ENCODE measurements at places on chromosomes 5 and 9.

GRCh38 chr5:129629575-129629974, 118.3 kb upstream of the MINAR2 start:
- DNase-seq = no peak

- peak; percentile 29 for DNase-seq
Measured at GRCh38 chr9:113957821-113958341, 81.8 kb downstream of the ZNF618 start.

GRCh38 chr5:124349931-124350330, 396.5 kb downstream of the ZNF608 start:
- no peak for DNase-seq

DNA sequence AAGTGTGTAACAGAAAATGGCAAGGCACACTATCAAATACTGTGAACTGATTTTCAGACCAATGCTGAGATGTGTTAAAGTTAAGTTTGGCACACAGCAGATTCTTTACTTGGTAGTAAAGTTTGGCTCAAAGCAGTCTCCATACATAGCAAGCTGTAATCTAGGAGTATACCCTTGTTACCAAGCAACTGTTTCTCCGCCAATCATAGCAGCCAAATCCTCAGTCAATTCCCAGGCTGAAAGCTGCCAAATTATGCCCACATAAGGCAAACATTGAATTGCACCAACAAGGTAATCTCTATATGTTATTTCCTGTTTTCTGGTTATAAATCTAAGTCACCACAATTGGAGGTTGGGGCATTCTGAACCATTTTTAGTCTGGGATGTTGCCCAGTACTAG, 345.7 kb downstream of the DEPDC1B start:
- DNase-seq = no peak

DNA sequence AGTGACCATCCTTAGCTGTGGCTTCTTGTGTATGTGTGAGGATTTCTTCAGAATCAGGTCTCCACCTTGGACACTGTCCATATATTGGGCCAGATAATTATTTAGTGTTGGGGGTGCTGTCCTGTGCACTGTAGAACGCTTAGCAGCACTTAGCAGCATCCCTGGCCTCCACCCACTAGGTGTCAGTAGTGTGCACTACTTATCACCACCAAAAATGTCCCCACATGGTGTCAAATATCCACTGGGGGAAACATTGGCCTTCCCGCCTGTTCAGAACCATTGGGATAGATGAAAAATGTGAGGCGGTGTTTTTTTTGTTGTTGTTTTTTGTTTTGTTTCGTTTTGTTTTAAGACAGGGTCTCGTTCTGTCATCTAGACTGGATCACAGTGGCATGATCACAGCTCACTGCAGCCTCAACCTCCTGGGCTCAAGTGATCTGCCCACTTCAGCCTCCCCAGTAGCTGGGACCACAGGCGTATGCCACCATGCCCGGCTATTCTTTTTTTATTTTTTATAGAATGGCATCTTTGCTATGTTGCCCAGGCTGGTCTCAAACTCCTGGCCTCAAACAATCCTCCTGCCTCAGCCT, 67.7 kb downstream of the TENT4A start:
- peak; percentile 58 for DNase-seq

DNA sequence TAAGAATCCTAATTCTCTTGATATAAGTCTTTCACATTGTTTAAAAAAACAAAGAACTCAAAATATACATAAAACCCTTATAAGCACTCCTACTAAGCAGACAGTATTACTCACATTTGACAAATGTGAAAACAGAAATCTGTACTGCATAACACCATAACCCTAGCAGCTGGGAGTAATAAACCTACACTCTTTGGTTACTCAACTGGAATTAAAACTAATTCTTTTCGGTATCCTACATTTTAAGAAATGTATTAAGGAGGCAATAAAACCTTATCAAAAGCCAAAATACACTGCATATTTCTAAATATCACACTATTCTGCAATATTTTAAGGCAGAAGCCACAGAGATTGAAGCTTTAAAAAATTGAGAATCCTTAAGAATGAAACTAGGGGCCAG, 6.8 kb downstream of the AUH start:
- no peak for DNase-seq

- no peak for DNase-seq
Measured at GRCh38 chr5:1670351-1670750, 129.3 kb downstream of the MRPL36 start.

DNA sequence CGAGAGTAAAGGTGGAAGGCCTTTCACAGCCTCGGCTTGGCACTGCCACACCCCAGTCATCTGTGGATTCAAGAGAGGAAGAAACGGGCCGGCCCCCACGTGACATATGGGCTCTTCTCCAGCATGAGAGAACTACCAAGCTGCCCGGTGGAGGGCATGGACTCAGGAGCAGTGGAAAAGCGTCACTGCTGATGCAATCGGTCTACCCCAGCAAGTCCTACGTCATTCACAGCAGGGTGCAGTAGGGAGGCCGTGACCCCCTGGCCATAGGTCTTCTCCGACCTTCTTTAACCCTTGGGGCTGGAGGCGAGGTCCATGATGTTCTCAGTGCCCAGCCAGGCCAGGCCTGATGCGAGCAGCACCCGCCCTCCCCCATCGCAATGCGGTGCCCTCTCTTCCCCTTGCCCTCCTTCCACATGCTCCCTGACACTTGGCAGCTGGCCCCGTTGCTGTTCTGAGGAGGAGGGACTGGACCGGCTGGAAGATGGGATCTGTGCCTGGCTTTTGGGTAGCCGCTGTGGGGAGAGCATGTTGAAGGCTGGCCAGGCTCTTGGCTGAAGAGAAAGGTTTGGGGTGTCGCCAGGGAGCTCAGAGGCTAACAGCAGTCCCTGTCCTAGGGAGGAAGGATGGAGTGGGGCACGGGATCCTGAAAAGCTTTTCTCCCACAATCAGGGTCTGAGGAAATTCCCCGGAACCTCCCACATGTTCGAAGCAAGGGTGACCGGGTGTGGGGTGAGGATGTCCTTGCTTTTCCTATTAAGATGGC, 89.8 kb downstream of the LIFR start:
- no peak for DNase-seq

DNA sequence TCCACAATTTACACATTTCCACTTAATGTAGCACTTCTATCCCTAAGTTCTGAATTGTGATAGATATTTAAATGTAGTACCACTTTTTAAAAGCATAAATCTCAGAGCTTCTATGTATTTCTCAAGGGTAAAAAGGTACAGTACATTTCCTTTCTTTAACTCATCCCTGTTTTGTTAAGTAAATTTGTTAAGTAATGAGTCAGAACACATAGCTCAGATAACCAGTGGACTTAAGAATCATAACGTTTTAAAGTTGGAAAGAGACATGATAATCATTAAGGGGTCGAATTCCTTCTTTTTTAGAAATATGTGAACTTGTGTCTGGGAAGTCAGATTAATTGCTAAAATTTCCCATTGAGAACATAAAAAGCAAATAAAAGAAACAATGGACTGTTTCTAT, 810.2 kb upstream of the NUDT12 start:
- no peak for DNase-seq

Data from SJCRH30 (cell line).